Hematopoietic multipotent progenitor cell treated with erythropoietin and hydrocortisone succinate and interleukin-3 and kit ligand, for 8 days (in vitro differentiated cells): ENCODE measurements at places on chromosomes 1 and 21.
A peak's percentile ranks its signal among the peaks of the same experiment; 100 is the strongest.

- DNase-seq: no peak
These were observed 222.3 kb downstream of the RHOU start for GRCh38 chr1:228957535-228957934.

DNA sequence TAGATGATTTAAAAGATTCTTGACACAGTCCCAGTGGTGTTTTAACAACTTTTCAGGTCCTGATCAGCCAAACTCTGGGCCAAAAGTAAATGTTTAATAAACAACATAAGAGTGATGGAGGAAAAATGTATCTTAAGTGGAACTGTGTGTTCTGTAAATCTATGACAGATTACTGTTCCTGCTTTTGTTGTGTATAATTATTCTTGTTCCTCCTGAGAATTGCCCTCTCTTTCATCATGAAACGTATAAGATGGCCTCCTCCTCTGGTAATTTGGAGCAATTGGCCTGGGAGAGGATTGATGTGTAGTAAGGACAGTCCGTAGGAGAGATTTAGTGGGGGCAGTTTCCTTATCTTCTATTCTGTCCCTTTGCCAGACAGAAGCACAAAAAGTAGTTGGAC is 34.5 kb downstream of the GALNT2 start:
- no peak for DNase-seq

- no peak for DNase-seq
These were observed 127.2 kb downstream of the CACHD1 start for GRCh38 chr1:64597113-64597512.

DNA sequence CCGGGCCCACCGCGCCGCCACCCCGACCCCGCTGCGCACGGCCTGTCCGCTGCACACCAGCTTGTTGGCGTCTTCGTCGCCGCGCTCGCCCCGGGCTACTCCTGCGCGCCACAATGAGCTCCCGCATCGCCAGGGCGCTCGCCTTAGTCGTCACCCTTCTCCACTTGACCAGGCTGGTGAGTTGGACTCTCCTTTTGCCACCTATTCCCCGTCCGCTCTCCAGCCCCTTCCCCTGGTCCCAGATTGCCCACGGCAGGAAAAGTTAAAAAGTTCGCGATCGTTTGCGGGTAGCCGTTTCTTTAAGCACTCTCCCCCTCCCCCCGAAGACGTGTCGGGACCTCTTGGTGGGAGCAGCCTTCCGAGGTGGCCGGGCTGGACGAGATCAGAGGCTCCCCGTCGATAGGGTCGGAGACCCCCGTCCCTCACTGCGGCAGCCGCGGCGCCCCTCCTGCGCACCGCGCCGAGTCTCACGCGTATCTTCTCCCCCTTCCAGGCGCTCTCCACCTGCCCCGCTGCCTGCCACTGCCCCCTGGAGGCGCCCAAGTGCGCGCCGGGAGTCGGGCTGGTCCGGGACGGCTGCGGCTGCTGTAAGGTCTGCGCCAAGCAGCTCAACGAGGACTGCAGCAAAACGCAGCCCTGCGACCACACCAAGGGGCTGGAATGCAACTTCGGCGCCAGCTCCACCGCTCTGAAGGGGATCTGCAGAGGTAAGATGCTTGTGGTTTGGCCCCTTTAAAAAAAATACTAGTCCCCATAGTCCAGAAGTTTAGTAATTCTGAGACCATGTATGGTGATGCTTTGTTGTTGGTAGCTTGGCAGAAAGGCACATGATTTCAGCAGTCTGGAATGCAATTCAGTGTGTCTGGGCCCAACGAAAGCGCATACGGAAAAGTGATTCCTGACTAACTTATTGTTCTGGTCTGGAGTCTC is 576 bp downstream of the CCN1 start:
- peak; percentile 66 for DNase-seq

DNA sequence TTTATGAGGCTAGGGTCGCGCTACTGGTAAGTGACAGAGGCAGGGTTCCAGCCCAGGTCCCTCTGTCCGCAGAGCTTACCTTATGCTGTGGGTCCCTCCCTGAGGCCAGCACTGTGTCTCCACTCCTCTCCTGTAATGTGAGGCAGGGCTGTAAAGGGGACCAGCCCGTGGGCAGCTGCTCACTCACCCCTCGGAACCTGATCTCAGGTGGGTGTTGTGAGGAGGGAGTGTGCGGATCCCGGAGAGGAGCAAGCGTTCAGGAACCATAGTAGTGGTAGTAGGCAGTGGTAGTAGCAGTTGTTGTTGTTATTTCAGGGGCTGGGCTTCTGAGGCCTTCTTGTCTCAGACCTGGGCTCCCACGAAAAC is 1.7 kb downstream of the ZC3H12A start:
- no peak for DNase-seq

DNA sequence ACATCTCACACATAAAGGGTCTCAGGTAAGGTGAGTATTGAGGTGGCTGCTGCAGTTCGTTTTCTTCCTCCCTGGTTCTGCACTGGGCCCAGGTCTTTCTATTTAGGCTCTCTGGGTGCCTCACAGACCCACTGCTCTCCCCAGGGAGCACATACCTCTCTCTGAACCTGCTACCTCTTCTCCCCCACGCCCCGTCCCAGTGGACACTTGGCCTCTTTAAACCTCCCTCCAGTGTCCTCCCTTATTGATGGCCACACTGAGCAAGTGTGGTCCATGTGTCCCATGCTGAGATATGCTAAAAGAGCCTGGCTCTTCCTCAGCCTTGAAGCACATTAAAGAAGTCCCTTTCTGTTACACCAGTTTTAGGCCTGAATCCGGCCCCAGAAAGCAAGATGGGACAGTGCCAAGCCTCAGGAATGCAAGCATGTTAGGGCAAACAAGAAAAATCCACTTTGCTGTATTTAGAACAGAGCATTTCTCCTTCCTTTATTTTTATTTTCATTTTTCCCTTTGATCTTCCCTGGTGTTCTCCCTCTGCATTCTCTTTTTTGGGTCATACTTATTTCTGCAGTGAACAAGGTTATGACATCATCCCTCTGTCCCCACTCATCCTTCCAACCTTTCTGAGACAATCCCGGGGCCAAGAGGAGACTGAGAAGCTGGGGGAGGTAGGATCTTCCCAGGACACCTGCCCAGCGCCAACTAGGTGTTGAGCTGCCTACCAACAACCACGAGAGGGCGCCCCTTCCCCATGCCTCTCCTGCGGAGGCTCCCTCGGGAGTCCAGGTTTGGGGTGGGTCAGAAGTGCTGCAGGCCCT is 5.0 kb upstream of the CHI3L2 start:
- DNase-seq: peak; percentile 81
